ENCODE measurements at places on chromosomes 1 and 21.

DNA sequence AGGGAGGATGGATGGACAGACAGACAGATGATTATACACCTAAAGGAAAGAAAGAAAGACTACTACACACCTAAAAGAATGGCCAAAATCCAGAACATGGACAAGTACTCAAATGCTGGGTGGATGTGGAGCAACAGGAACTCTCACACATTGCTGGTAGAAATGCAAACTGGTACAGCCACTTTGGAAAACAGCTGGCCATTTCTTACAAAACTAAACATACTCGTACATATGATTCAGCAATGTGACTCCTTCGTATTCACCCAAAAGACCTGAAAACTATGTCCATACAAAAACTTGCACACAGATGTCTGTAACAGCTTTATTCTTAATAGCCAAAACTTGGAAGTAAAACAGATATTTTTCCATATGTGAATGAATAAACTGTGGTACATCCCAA lies 51.3 kb downstream of the PRPF38A start:
- DNase-seq = no peak

DNA sequence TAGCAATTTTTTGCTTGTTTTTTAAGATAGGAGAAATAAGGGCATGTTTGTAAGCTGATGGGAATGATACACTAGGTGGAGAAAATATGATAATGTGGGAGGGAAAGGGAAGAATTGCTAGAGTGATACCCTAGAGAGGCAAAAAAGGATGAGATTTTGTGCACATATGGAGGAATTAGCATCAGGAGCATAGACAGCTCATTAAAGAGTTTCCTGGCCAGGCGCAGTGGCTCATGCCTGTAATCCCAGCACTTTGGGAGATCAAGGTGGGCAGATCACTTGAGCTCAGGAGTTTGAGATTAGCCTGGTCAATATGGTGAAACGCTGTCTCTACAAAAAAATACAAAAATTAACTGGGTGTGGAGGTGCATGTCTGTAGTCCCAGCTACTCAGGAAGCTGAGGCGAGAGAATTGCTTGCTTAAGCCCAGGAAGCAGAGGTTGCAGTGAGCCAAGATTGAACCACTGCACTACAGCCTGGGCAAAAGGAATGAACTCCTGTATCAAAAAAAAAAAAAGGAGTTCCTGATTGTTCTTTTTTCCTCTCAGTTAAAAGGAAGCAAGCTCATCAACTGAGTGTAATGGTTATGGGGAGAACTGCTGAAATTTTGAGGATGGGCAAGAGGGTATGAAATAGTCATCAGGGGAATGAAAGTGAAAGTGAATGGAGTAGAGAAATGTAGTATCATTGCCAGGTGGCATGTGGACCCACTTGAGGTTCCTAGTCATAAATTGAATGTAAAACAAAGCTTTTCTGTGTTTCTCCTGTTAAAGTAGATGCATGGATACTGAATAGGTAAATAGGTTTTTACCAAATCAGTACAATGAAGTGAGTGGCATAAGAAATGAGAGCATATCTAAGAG lies 35.5 kb downstream of the SH3GLB1 start:
- DNase-seq = no peak

DNA sequence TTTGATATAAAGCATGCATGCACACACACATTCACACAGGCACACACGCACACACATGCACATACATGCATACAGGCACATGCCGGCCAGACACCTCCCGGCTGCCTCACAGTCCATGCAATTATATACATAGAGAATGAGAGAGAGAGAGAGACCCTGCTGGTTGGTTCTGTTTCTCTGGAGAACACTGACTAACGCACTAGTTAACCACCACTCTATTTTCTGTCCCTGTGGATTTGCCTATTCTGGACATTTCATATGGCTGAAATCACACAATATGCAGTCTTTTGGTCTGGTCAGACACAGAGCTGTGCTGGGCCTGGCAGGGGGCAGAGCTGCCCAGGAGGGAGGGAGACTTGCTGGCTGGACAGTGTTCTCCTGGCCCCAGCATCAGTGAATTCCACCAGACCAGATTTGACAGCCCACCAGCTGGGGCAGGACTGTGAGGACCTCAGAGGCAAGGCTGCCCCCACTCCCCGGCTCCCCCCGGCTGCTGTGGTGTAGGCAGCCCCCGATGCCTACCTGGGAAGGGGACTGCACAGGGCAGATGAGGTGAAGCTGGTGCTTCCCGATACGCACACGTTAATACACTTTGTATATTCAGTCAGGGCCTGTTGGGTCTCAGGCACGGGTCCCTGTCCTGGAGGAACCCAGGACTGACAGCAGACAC lies 152.2 kb downstream of the NPHP4 start:
- DNase-seq = no peak

- no peak for DNase-seq
Measured at GRCh38 chr1:229582011-229582694, 23.6 kb upstream of the ABCB10 start.

- DNase-seq = no peak
Measured at GRCh38 chr1:7993593-7994479, 32.3 kb downstream of the ERRFI1 start.

DNA sequence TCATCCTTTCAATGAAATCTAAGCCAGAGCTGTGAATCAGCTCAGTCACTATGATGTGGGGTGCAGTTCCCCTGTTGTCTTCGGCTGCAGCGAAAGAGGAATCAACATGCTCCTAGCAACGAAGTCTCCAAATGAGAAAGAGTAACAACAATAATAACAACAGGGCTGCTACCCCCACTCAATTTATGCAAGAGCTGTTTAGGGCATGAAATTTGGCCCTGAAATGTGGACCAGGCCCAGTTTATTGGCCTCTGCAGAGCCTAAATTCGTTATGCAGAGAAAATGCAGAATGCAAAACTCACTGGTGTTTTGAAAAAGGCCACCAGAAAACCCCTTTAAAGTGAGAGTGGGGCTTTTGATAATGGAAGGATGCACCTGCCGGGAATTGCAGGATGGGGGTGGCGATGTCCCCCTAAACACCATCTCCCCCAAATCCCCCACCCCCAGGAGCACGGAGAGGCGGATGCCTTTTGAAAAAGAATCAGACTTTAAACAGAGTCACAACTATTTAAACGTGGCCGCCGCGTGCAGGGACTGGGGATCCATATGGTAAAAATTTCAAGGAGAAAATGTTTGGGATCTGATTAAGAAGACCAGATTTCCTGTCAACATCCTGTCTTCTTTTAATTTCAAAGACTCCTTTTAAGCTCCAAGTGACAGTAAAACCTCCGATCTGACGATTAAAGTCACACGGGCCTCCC lies 1.9 kb downstream of the RUNX3 start:
- no peak for DNase-seq

- no peak for DNase-seq
Measured at GRCh38 chr1:159771127-159771895, 9.5 kb upstream of the DUSP23 start.

DNA sequence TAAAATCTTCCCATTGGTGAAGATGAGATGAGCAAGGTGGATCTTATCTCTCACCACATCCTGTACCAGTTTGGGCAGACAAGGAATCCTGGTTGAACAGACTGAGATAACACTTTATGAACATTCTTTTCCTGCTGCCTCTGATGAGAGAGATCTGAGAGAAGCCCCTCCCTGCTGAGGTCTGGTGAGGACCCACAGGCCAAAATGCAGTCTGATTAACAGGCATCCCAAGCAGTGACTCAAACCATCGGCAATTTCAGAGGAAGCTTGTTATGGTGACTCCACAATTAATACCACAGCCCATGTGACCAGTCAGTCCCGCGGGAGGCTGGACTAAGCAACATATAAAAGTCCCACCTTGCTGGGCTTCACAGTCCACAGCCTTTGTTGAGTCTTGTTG lies at the start of gene PRR9:
Gene PRR9, plus strand, starts transcription at position 373 of the 400 bp plus-strand sequence. CDS start 561 bp downstream, outside the sequence.
- no peak for DNase-seq

GRCh38 chr1:7408771-7409150 lies 362.3 kb upstream of the VAMP3 start:
- DNase-seq = no peak

DNA sequence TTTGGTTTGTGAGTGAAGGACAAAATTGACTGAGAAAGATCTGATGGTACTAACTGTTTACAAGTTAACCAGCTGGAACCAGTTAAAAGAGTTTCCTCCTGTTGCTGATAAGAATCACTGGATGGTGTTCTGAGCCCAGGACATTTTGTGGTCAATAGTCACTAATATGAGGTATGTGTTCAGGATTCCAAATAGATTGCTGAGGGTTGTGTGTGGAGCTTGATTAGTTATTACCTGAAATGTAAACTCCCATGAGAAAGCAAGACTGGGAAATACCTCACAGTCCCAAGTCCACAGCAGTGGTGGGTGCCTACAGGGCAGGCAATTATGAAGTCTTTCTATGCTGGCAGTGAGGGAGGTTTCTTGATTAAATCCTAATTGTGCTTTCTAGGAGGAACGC lies 164.6 kb downstream of the DNM3 start:
- DNase-seq = no peak

- DNase-seq = no peak
Measured at GRCh38 chr21:44732263-44732662, 20.9 kb upstream of the TSPEAR start.

DNA sequence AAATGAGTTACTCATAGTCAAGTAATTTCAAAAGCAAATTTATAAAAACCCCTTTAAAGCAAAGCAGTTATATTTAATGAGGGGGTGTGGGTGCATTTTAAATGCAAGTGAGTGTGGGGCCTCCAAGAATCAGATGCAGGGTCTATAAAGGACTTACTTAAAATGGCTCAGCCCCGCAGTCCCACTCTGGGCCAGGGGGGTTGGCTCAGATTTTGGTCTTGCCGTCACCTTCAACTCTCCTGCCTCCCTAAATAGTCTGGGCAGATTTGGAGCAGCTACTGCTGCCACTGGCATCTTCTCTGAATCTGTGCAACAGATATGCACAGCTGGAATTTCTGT lies 16.2 kb downstream of the AMPD2 start:
- no peak for DNase-seq

- no peak for DNase-seq
Measured at GRCh38 chr1:165815725-165816124, 11.7 kb upstream of the UCK2 start.

DNA sequence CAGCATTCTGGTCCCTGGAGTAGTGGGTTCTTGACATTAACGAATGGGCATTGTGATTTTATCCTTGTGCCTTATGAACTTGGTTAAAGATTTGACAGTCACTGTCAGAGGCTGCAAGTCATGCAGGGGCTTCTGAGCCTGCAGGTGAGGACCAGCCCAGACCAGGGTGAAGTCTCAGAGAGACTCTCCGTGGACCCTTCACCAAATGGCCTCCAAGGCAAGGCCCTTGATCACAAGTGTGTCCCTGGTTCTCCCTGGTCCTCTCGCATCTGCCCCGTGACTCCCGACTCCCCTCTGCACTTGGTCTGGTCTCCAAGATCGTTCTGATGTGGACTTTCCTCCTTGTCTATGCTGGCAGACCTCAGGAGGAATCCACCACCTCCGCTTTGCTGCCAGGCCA lies 476.5 kb upstream of the VAMP3 start:
- DNase-seq = no peak

- no peak for DNase-seq
Measured at GRCh38 chr1:233679591-233680373, 65.9 kb downstream of the KCNK1 start.

Data from naive B cell (primary cell).